ENCODE measurements at places on chromosomes 2 and 18.
A peak's percentile ranks its signal among the peaks of the same experiment; 100 is the strongest.

DNA sequence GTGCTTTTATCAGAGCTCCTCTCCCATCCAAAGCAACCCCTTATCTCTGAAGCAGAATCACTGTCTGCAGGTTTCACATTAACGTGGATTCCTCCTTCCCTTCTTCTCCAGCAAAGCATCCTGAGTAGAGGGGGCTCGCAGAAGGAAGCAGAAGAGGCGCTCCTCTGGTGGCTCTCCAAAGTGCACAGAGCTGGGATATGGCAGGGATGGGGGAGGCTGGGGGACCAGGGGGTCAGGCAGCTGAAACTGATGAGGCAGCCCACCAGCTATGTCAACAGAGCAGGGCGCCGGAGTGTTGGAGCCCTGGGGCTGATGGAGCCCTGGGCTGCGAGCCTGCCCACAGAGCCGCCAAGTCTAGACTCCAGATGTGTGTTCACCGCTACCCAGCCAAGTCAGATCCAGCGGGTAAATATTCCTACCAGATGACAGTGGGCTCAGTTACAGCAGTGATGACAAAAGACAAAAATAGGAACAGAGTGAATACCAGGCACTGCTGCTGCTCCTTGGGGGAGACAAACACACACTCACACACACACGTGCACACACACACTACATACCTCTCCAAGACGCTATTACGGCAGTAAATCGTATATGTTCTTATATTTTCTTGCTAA, 678.3 kb upstream of the ID2 start:
- DNase-seq = no peak

DNA sequence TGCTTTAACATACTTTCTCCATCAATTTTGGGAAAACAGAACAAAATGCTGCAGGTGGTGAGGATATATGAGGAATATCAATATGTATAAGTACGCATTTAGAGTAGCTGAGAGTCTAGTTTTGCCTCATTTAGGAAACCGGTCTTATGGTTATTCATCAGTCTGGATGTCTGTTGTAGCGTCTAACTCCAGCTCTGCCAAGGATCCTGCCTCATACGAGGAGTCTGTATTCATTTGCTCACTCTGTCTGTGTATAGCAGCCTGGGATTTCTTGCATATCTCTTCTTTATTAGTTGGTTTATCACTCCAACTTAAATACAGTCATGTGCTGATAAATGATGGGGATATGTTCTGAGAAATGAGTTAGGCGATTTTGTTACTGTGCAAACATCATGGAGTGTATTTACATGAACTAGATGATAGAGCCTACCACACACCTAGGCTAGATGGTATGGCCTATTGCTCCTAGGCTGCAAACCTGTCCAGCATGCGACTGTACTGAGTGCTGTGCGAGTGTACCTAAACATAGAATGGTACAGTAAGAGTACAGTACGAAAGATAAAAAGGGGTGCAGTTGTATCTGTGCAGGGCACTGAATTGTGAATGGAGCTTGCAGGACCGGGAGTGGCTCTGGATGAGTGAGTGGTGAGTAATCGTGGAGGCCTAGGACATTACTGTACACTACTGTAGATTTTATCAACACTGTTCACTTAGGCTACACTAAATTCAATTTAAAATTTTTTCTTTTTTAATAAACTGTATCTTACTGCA, 148.1 kb downstream of the ZNF407 start:
- DNase-seq = no peak

- peak; percentile 76 for DNase-seq
Observed at GRCh38 chr2:8193686-8194615, 487.9 kb upstream of the ID2 start.

DNA sequence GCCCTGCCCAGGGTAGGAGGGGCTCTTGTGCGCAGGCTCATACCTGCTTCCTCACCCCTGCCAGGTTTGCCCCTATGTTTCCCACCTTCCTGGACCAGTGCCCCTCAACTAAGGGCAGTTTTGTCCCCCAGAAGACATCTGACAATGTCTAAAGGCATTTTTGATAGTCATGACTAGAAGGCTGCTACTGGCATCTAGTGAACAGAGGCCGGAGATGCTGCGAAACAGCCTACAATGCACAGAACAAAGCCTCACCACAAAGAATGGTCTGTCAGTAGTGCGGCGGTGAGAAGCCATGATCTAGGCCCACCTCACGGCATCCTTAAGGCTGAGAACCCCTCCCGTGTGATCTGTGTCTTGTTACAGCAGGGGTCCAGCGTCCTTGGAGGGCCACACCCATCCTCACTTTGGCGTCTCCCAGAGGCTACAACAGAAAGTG, 96.0 kb downstream of the TMEM17 start:
- no peak for DNase-seq

DNA sequence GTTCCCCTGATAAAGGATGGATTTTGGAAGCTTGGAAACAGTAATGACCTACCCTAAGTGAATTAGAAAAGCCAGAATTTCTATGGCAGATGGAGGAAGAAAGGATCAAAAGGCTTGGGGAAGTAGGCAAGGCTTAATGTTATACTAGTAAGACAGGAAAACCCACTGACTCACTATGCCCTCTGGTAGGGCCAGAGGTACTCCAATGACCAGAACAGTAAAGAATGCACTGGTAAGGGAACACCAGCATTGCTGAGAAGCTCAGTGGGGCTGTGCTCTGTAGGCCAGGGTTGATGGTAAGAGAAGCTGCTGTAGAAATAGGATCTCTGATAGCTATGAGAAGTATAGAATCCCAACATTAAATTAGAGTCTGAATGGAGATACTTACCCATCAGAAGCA, 126.4 kb downstream of the GFPT1 start:
- no peak for DNase-seq

DNA sequence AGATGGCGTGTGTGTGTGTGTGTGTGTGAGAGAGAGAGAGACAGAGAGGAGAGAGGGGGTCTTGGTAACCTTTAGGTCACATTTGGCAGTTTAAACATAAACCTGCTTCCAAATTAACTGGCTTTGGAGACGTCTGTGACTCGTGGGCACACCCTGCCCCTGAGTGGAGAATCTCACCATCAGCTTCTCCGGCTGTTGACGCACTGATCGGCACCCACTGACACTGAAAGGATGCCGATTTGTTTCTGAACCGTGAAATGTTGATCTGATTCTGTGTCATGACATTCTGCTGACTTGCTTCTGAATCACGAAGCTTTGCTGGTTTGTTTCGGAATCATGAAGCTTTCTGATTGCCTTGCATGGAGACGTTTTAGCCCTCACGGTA, 114.7 kb downstream of the RTP5 start:
- no peak for DNase-seq
